Caudate nucleus (tissue), 63 donors: ENCODE measurements at places on chromosomes 1 and 21.

DNA sequence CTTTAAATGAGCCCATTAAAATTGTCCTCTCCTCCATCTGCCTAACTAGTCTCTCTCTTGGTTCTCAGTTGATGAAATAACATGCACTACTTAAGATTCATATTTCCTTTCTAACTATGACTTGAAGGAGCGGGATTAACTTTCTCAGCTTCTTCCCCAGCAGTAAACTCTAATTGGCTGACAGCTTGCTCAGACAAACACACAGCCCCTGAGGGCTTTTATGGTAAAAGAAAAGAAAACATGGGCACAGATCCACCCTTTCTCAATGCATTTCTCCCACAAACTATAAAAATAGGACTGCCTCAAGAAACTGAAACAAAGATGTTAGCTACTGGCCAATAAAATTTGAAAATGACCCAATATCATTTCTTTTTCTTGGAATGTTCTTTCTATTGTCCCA lies 703.1 kb downstream of the ADGRL2 start:
- no peak for DNase-seq

DNA sequence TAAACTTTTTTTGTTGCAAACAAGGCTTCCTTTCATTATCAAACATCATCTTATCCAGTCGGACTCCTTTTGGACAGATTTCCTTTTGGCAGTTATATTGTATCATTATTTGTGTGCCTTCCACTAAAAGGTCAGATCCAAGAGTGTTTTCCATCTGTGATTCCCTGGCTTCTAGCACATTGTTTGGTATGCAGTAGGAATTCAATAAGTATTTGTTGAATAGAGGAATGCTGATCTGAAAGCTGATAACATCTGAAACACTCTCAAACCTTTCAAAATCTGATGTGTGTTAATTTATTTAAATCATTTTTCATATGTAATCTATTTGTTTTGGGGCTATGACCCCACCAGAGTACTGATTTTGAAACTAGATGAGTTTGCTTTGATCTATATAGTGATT lies 39.0 kb downstream of the NDC1 start:
- no peak for DNase-seq

DNA sequence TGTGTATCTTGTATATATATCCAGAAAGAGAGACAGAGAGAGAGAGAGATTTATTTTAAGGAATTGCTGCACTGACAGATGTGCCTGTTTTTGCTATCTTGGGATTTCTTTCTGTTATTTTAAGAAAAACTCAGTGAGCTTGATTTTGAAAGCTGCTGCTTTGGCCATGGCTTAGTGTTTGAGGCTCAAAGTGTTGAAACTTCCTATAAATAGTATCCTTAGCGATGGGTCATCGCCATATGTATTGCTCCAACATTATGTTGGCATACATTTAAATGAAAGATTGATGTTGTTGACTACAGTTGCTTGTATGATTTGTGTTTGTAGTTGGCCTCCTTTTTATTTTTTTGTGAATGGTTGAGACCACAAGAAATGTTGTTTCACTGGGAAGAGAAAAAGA lies 29.0 kb upstream of the NTPCR start:
- DNase-seq = no peak

DNA sequence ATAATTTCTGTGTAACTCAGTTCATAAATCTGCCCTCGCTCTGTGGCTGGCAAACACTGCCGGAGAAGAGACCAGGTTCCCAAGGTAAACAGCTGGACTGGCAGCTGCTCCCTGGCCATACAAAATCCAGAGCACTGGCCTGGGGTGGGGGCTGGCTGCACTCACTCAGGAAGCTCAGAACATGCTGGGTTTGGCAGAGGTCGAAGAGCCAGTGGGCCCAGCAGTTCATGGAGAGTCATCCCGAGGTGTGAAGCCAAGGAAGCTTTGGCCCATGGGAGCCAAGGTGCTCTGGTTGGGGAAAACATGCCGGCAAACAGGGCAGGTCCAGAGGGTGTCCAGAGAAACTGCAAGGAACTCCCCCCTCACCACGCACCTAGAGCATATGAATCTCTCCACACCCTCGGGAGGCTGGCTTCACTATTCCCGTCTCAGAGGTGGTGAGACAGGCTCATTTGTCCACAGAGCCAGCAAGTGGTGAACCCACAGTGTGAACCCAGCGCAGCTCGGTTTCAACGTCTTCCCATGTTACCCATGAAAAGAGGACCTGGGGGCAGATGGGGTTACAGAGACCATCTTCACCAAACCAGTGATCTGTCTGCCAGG lies 102.4 kb downstream of the DMRTB1 start:
- DNase-seq = no peak

GRCh38 chr1:216758161-216758560 lies 34.9 kb upstream of the ESRRG start:
- DNase-seq = no peak

DNA sequence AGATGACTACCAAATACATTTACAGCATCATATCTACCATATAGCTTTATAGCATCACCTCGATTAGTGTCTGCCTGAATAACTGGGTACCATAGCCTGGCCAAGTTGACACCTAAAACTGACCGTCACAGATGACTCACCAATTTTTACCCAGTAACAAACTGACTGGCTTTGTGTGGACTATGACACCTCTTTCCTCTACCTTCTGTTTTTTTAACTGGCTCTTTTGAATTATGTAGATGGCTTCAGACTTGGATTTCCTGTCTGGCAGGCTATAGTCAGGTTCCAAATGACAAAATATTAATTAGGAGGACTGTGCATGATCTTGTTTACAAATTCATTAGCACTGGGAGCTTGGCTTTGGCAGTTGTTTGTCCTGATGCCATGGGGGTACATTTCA lies 360.3 kb downstream of the TGFB2 start:
- no peak for DNase-seq

- no peak for DNase-seq
Observed at GRCh38 chr1:246219508-246220030, 287.5 kb downstream of the SMYD3 start.

DNA sequence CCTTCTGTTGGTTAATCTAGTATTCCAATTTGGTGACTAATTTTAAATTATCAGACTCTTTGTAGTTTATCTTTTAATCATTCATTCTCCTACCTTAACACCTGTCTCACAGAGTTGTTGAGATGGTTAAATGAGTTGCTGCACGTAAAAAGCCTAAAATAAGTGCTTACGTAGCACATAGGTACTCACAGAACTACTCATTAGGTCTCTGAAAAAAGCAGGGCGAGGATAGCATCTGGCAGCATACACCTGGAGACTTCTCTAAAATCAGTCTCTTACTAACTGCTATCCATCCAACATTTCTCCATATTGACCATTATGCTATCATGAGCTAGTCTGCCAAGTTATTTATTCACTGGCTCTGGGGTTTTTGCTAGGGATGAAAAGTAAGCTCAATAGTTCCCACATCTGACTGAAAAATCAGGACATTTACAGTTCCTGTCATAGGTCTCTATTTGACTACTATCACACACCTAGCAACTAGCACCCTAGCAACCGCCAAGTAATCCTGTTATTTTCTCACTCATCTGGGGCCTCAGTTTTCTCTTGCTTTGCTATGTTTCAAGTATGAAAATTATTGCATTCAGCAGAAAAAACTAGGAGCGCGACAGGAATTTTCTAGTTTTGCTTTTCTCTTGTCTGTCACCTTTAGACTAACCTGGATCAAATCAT lies 11.2 kb downstream of the CSDE1 start:
- DNase-seq = no peak

- DNase-seq = no peak
Observed at GRCh38 chr1:27556435-27556780, 47.5 kb downstream of the AHDC1 start.

- DNase-seq = no peak
Observed at GRCh38 chr1:197595304-197595904, 179.9 kb downstream of the DENND1B start.

DNA sequence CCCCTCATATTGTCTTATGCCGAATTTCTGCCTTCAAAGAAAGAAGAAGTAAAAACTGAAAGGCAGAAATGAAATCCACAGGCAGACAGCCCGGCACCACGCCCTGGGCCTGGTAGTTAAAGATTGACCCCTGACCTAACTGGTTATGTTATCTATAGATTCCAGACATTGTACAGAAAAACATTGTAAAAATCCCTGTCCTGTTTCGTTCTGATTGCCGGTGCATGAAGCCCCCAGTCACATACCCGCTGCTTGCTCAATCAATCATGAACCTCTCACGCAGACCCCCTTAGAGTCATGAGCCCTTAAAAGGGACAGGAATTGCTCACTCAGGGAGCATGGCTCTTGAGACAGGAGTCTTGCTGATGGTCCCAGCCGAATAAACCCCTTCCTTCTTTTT lies 49.3 kb downstream of the JMJD4 start:
- DNase-seq = no peak

GRCh38 chr1:53172426-53173128 lies 24.0 kb upstream of the CPT2 start:
- DNase-seq = no peak

- DNase-seq = no peak
Observed at GRCh38 chr1:167460836-167461235, 57.5 kb downstream of the CD247 start.

- DNase-seq = no peak
Observed at GRCh38 chr1:167454304-167454893, 63.9 kb downstream of the CD247 start.

DNA sequence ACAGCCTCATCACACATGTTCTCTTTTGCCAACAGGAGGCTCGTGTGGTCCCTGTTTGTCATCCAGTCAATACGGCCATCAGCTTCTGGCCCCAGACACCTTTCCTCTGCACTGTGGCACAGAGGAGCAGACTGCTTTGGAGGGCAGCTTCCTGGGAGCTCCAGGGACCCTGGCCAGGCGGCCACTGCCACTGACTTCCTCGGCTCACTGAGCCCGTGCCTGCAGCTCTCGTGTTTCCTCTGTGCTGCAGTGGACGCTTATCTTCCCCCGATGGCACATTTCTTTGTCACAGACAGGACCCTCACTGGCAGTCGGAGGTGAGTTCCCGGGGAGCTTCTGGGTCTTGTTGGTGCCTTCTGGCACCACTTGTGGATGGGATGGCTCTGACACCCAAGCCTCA lies 67.0 kb upstream of the DIRAS3 start:
- no peak for DNase-seq

DNA sequence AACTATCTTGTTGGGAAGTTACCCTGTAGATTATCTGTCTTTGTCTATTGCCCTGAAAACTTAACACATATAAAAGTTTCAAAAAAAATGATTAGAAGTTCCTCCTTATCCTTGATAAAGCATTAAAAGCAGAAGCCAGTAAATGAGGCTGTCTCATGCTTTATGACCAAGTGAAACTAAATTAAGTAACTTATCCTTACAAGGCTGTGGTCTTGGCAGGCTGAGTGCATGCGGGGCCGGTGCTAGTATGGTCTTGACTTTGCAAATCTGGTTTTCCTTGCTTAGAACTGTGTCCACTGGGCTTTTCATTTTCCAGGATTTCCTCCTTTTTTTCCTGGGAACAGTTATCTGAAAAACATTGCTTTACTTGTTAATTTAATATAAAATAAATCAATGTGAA lies 43.1 kb downstream of the PCNX2 start:
- DNase-seq = no peak

- DNase-seq = no peak
Observed at GRCh38 chr1:212759683-212760082, 31.9 kb downstream of the NSL1 start.

GRCh38 chr1:79848316-79848715 lies 841.8 kb upstream of the ADGRL4 start:
- no peak for DNase-seq

DNA sequence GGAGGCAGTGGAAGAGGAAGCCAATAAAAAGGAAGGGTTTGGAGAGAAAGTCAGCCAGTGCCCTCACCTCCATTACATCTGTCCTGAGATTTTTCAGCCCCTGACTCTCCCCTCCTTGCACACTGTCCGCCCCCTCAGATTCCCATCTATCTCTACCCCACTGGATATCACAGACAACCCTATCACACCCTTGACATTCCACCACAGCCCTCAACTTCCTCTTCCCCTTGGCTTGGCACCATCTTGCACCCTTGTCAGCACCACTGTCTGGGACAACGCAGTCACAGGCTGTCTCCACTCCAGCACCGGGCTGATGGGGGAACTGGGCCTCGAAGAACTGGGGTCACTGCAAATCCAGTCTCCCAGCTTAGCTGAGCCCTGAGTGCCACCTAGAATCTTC lies 14.2 kb upstream of the PLEKHA6 start:
- no peak for DNase-seq

GRCh38 chr1:212294983-212295382 lies 9.8 kb downstream of the PPP2R5A start:
- no peak for DNase-seq

DNA sequence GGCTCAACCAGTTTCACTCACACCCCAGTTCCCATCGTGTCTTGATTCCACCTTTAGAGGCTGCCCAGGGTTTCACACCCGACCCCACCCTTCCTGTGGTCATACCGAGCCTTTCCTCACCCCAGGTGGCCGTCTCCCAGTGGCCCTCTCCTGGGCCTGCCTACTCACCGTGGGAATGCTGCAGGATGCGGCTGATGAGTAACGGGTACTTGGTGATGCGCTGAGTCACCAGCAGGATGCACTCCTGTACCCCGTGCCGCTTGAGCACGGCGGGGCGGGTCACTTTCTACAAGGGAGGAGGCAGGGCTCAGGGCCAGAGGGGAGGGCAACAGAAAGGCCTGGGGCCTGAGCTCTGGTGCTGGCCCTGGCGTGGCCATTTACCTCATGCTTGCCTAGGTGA lies 16.4 kb downstream of the ARHGEF2 start:
- no peak for DNase-seq

DNA sequence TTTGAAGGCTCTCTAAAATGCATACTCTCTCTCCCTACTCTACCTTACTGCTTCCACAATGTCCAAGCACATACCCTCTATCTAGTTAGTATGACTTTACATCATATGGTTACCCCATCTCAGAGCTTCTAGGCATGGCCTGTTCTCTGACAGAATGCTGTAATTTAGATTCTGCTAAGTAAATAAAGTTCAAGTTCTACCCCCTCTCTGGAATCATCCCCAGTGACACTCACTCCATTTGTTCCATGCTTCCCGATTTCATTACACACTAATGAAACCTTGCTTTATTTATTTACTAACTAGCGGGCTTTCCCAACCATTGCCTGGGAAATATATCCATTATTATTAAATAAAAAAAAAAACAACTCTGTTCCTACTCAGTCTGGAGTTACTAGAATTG lies 7.3 kb downstream of the CRYZL1 start:
- no peak for DNase-seq

DNA sequence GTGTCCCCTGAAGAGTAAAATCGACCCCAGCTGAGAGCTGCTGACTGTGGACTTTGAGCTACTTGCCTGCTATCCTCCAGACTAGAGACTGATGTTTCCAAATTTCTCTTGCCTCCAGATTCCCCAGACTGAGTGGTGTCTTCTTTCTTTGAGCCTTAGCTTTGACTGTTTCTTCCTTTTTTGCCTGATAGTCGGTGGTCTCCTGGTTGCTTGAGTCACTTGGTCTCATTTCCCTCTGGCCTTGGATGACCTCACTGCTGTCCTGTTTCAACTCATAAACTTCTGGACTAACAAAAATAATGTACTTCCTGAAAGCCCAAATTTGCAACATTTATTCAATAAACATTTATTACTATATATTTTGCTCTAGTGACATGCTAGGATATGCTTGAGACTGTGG lies 52.9 kb upstream of the DIPK1A start:
- DNase-seq = no peak
